ENCODE measurements at places on chromosomes 11 and 22.

GRCh38 chr11:107711861-107712755 is at the start of gene SLN:
Gene SLN (minus strand): TSS chr11:107712056.
- no peak for DNase-seq

DNA sequence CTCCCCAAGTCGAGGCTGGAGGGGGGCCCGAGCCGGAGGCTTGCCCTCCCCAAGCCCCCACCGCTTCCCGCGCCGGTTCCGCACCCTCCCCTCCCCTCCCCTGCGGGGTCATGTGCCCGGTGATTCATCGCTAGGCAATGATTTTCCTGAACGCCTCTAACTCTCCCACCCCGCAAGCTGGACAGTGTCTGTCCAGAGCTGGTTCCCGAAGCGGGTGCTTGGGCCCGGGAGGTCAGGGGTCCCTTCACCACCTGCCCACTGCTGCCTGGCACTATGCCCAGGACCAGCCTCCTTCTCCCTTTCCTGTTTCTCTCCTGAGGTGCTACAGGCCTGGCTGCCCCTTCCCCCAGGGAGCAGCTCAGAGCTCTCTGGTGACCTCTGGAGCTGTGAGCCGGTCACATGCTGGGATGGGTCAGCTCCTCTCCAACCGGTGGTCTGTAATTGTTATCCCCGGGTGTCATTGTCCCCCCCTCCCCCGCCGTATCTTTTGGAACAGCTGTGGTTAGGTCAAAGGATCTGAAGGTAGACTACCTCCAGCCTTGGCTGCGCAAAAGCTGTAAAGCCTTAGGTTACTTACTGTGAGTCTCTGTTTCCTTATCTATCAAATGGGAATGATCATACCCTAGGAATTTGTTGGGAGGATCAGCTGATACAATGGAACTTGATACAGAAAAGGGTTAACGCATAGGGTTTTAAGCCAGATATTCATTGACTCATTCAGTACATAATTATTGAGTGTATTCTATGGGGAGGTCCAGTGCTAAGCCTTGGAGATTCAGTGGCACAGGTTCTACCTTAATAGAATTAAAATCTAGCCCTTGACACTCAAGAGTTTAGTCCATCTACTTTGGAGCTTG is 753 bp downstream of the STX3 start:
- DNase-seq = peak; percentile 50

GRCh38 chr22:49546811-49547585 is 280.7 kb downstream of the BRD1 start:
- DNase-seq = no peak

GRCh38 chr11:69799582-69799981 is 19.6 kb downstream of the FGF3 start:
- no peak for DNase-seq

DNA sequence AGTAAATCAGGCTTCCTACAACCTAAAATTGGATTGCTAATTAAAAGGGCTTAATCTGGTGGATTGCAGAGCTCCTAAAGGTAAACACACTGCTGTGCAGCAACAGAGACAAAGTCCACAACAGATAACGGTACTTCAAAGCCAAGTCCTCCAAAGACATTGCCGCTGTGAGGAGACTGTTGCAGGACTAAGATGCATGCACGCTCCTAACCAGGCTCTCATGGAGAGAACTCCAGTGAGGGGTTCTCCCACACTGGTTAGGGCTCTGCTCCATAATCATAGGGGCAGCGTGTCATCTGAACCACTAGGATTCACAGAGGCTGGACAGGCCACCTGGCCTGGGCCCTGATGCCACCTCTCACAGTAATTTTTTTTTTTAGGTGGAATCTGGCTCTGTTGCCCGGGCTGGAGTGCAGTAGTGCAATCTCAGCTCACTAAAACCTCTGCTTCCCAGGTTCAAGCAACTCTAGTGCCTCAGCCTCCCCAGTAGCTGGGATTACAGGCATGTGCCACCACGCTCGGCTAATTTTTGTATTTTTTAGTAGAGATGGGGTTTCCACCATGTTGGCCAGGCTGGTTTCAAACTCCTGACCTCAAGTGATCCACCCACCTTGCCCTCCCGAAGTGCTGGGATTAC is 56.9 kb upstream of the ARFGAP3 start:
- DNase-seq = no peak

DNA sequence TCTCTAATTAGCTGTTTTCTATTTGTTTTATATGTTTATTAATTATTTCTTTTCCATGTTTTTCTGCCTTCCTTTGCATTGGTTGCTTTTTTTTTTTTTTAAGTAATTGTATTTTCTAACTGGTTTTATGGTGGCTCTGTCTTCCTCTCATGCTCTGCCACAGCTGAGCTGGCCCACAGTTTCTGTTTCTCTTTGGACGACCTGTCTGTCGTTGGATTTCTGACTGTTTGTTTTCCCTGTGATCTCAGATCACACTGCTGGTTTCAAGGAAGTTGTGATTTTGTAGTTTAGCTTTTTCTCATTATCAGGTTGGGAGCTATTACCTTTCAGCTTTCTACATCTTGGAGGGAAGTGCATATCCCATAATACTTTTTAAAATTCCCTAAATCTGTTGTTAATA is 15.9 kb upstream of the OR6M1 start:
- DNase-seq = no peak

All from left hindlimb (tissue), 1 donor.